ENCODE measurements at places on chromosomes 6 and 20.

DNA sequence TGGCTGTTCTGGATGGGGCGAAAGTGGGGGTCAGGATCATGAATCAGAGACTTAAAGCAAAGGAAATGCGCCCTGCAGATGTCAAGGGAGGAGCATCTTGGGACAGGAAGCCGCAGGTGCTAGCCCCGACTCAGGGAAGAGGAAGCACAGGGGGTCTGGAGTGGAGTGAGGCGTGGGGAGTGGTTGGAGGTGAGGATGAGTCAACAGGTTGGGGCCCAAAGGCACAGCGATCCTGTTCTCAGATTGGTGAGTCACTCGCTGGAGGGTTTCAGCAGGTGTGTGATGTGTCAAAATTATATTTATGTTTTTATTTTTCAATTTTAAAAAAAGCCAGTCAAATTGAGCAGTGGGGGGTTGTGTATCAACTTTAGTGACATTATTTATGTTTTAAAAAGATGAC is 19.0 kb downstream of the PACSIN1 start:
- DNase-seq = peak; percentile 55

- no peak for DNase-seq
These were observed 582.4 kb downstream of the PHF3 start for GRCh38 chr6:64217721-64218620.

DNA sequence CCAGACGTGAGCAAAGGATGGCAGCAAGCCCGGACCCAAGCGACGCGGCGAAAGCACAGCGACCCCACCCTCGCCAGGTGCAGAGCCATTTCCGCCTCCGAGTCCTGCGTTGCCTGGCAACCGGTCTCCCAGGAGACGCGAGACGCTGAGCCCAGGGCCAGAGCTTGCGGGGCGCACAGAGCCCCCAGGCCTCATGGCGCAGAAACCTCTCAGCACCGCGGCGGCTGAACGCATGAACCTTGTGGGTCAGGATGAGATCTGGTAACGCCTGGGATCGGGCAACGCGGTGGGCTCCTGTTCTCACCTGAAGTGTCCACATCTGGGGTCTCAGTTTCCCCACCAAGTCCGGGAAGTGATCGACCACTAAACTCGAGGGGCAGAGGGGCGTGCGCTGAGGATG is 77.7 kb downstream of the ANKRD60 start:
- no peak for DNase-seq

DNA sequence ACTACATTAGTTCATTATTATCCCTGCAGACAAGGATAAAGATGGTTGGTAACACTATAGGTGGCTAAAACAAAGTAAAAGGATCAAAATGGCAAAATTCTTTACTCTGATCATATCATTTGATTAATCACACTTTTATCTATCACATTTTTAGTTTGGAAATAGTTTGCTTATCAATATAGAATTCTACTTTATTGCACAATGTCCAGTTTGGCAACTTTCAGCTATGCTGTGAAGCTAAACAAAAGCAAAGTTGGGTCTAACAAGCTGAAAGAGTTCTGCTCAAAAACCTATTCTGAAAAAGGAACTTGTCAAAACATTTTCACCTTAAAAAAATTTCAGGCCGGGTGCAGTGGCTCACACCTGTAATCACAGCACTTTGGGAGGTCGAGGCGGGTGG is 7.9 kb upstream of the LATS1 start:
- DNase-seq = no peak

DNA sequence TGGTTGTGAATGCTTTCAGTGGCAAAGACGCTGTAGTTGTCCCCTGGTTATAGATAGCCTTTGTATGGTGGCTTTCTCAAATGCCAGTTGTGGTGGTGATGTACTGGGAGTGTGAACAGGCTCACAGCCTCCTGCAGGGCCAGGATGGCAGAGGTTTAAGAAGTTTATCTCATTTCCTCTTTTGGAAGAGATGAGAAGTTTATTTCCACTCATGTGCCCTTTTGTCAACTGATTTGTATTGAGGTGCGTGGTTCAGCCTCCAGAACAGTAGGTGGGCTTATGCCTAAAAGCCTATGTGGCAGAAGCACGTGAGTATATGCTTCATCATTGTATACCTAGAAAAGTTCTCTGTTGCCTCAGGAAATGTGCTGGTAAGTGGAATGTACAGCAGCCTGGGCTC is 13.7 kb upstream of the ZFP57 start:
- no peak for DNase-seq

GRCh38 chr6:42255050-42255449 is 37.4 kb upstream of the MRPS10 start:
- no peak for DNase-seq

DNA sequence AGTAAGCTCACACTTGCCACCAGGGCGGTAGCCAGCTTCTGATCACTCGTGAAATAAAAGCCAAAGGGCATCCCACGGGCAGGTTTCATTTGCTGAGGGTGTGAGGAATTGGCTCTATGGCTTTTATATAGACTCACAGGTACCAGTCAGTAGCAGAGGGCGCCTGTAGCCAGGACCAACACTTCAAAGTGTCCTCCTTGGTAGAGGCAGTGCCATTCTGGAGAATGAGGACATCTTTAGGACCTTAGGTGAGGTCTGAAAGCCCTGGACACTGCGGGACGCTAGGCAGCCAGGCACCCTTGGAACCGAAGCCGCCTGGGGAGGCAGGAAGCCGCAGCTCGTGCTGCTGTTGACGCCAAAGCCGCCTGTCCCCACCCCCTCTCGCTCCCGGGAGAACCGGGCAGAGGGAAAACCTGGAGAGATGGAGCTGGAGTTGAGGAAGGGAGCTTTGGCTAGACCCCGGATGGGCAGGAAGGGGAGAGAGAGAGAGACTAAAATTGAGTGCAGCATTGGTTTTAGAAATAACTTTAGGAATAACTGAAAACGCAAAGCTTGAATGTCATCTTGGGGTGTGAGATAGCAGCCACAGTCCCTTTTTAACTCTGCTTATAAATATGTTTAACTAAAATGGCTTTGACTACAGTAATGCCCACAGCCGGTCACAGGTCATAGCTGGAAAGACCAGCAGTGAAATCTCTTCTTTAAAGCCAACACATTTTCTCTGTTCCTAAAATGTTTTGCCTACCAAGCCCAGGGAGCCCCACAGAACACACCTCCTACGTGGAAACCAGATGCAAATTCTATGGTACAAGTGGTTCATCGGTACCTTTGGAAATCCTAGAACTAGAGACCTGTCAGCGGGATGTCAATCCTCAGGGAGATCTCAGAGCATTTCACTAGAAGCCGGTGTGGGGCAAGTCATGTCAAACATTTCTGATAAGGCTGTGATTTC is 128.5 kb upstream of the CDYL start:
- DNase-seq = no peak

Measured in activated T-helper 1 cell treated with anti-CD3 and anti-CD28 coated beads, Interleukin-2, amount 50 U/mL, for 16 hours (primary cell).